Type B pancreatic cell (in vitro differentiated cells): ENCODE measurements at places on chromosomes 3 and 15.

GRCh38 chr15:40439960-40440742 is 602 bp upstream of the BAHD1 start:
- DNase-seq: no peak

DNA sequence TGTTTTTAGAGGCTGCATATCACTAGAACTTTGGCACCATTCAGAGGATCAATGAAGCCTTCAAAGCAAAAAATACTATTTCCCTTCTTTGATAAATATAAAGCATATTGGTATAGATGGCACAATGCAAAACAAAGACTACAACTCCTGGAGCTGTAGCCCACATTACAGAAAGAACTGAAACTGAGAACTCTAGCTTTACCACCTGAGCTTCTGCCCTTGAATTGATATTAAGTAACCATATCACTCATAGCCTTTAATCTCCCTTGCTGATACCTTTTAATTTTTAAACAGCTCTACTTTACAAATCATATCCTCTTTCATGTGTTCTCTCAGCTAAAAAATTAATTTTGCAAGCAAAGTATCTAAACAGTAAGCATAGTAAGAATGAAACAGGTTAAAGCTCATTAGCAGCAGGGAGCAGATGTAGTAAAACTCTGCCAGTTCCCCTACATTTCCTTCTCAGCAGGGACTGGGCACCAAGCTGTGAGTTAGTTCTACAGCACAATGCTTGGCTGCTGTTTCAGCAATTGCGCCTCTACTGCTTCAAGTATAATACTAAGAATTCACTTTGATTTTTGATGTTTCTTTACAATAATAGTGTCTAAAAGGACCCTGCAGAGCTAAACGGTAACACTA is 97.9 kb upstream of the NANOGP8 start:
- DNase-seq: no peak

GRCh38 chr3:167626490-167626889 is 27.3 kb downstream of the WDR49 start:
- DNase-seq: no peak

- DNase-seq: no peak
These were observed 10.2 kb upstream of the TRIM69 start for GRCh38 chr15:44726136-44726535.
